ENCODE measurements at places on chromosomes 7 and 10.
A peak's percentile ranks its signal among the peaks of the same experiment; 100 is the strongest.

DNA sequence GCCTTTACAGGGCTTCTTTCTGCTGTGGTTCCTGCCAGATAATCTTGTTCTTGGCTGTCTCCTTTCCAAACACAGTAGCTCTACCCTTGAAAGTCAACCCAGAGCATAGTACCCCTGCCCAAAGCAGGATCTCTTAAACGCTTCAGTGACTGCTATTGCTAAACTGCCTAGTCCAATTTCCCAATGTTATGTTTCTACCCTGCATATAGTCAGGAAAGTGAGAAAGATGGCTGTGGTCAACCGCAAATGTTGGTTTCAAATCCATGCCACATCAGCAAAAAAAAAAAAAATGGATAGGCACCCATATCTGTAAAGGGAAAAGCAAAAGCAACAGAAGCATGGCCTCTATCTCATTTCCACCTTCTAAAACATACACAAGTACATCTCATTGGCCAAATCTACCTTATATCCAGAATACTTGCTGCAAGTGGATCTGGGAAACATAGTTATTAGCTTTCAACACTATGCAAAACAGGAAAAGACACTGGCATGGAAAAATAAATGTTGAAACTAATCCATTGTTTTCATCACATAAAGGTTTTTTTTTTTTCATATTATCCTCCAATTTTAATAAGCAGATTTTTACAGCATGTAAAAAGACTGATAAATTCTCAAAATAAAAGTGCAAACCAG lies 59.8 kb downstream of the DNAJC1 start:
- DNase-seq, result no peak

- DNase-seq, result no peak
These were observed 77.5 kb upstream of the SP8 start for GRCh38 chr7:20864221-20864620.

DNA sequence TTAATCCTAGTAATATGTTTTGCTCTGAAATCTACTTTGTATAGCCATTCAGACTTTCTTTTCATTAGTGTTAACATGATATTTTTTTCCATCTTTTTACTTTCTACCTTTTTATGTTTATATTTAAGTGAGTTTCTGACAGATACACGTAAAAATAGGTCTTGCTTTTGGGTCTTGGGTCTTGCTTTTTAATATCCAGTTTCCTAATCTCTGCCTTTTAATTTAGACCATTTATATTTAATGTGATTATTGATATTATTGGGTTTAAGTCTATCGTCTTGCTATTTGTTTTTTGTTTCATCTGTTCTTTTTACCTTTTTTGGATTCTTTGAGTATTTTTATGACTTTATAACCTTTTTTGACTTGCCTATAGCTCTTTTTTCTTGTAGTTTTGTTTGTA lies 7.9 kb downstream of the PHTF2 start:
- DNase-seq, result no peak

- DNase-seq, result no peak
These were observed 7.7 kb downstream of the HDAC9 start for GRCh38 chr7:18503126-18503866.

DNA sequence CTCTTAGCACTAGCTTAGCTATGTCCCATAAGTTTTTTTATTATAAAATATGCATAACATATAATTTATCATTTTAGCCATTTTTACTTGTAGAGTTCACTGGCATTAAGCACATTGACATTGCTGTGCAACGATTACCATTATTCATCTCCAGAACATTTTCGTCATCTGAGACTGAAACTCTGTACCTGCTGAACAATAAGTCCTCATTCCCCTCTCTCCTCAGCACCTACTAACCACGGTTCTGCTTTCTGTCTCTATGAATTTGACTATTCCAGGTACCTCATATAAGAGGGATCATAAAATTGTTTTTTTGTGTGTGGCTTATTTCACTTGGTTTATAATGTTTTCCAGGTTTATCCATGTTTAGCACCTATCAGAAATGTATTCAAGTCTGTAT lies 64.1 kb downstream of the SHOC2 start:
- DNase-seq, result no peak

DNA sequence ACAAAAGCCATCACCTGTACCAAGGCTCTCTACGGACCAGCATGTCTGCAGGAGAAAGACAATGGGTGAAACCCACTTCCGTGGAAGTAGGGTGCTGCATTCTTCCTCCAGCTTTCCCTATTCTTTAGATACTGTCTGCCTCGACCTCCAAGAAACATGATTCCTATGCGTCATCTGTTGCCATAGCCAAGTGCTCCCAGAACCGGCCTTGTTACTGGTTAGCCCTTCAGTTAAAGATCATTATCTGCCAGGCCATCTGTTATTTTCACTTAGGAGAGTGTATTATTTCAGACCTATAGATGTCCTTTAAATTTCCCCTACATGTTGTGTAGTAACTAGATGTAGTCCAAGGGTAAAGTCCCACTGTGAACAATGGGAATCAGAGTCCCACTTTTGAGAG lies 89.0 kb upstream of the KIAA1217 start:
- no peak for DNase-seq

DNA sequence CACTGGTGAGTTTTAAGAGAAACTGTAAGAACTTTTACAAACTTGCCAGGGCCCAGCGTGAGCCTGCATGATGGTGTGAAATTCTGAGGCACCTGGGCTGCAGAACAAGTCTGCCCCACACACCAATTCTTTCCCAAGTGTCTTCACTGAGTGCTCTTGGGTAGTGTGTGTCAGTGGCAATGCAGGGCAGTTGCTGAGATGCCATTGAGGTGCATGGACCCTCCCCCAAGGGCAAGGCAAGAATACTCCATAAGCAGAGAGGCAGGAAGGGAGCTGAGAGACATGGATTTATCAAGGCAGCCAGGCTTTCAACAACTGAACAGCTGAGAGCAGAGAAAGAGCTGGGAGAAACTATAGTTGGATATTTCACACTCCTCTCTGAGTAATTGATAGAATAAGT lies 801.2 kb downstream of the GRID1 start:
- DNase-seq, result no peak

GRCh38 chr7:46198701-46199100 lies 277.6 kb upstream of the IGFBP3 start:
- DNase-seq, result no peak

GRCh38 chr7:100079024-100079560 lies 2.4 kb downstream of the ZNF3 start:
- no peak for DNase-seq

DNA sequence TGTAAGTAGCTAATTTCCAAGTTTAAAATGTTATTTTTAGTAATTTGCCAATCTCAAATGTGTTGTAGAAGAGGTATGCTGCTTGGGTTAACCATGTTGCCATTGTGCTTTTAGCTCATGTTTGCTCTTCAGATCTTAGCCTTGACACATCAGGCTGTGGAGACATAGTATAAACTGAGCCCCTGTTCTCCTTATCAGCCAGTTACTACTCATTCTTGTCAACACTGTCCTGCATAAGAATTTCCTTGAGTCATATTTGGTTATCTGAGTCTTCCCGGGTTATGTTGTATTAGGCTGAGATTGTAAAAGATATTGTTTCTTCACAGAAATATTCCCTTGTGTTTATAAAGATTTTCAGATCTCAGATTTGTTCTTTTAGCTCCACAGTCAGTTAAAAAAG lies 4.1 kb downstream of the SSBP1 start:
- DNase-seq, result no peak

DNA sequence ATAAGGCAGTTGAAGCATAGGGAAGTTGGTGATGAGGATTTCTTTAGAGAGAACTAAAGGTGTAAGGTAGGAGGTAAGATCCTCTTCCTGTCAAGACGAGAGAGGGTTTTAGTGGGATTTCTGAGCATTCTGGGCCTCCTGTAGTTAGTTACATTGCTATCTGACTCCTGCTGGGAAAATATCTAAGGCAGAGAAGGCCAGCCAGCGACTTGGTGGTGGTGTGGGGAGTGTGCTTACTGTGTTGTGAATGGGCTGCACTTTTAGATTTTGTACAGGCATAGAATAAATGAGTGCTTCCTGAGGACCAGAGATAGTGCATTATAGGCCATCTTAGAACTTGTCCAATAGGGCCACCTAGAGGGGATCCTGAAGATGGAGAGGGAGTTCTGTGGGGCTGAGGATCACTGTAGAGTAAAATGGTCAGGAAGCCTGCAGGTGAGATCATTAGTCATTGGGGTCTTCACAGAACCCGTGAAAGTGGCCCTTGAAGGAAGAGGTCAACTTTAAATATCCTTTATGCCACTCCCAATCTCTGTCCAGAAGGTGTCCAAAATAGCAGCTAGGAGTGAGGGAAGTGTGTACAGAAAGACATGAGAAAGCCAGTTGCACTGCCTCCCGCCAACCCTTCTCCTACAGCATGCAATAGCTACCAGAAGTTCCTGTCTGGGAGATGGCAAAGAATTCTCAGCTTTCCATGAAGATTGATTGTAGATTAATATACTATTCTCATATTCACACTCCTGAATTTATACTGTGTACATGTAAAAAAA lies 266.6 kb downstream of the POLR1F start:
- DNase-seq, result peak; percentile 61

- DNase-seq, result no peak
These were observed 73.2 kb downstream of the GPR37 start for GRCh38 chr7:124692425-124692824.

DNA sequence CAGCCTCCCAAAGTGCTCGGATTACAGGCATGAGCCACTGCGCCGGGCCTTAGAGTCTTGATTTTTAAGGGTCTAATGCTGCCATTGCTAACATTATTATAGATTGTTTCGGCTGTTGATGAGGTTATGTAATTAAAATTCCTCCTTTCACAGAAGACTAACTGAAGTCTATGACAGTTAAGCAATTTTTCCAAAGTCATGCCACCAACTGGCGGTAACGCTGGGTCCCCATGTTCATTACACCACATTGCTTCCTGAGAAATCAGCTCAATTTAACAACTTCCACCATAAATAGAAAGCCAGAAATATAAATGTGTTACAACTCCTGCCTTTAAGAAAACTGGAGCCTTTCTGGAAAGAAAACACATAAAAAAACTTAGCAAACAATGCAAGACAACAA lies 3.5 kb downstream of the ERLIN1 start:
- no peak for DNase-seq

DNA sequence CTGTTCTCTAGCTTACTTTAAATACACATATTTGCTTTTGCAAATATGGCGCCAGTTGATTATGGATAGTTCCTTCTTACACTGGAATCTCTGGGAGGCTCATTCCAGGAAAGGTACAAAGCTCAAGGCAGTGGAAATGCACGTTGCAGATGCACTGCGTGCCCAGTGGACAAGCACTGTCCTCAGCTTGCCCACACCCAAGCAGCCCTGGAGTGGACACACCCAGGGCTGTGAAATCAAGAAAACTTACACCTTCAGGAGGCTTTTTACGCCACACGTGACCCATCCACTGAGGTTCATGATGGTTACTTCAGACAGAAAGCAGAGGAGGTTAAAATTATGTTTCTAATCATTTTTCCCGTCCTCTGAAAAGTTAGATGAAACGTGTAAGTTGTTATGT lies 248.5 kb downstream of the VTI1A start:
- DNase-seq, result no peak

GRCh38 chr7:117157241-117158209 lies 165.3 kb downstream of the WNT2 start:
- peak; percentile 14 for DNase-seq

- DNase-seq, result peak; percentile 75
These were observed 38.3 kb downstream of the LRRC72 start for GRCh38 chr7:16564909-16565426.

GRCh38 chr7:158811894-158812293 lies 17.4 kb downstream of the ESYT2 start:
- DNase-seq, result no peak

GRCh38 chr7:55438085-55438756 lies 73.1 kb downstream of the LANCL2 start:
- DNase-seq, result no peak

DNA sequence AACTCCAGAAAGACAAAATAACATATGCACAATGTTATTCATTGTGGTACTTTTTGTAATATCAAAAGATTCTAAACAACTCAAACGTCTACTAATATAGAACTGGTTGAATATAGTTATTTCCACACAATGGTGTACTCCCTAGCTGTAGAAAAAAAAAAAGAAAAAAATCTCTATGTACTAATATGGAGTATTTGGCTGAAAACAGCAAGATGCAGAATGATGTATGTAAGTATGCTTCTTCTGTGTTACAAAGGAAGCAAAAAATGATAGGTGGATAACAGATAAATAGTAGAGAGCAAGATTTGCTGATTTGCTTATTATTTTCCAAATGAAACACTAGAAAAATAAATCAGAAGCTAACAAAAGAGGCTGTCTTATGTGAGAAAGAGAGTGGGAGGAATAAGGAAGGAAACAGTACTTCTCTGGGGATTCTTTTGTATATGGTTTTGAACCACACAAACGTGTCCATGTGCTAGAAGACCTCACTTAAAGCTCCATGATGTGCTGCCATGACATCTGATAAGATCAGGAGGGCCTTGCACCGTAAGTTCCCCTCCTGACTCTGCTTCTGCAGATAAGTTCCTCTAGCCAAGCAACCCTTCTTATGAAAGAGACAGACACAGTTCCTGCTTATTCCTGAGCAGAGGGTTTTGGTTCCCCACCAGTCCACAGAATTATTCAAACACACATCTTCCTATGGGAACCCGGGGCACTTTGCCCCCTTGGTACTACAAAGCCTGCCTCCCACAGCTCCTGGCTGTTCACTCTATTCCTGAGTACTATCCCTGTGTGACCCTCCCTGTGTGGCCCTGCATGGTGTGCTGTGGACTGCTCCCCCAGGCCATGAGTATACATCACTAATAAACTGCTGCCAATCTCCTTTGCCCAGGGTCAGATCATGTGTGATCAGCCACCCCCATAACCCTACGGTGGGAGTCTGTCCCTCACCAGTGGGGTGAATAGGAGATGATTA lies 159.1 kb downstream of the CCDC71L start:
- DNase-seq, result no peak

DNA sequence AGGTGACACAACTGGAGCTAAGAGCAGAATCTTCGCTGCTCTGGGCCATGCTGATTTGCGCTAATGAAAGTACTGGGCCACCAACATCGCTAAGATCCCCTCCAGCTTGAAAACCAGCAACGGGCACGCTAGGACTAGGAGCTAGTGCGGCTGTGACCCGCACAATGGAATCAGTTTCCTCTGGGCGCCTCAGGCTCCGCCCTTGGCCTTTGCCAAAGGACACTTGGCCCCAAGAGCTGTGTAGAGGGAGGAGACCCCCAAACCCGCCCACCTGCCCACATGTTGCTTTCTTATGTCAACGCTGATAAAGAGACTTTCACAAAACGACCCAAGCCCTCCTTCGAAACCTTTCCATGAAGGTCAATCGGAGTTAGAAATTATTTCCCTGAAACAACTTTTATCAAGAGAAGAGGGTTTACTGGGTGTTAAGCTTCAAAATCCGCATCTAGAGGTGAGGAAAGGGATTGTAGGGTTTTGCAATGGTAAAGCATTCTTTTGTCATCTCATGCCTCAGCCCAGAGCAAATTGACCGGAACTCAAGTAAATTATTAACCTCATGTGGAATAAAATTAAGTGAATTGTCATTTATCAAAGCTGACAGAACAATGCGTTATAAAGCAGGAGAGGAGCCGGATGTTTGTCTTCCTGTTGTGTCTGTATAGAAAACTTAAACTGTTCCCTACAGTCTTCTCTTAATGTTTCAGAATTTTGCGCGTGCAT lies 9.4 kb downstream of the ABCB5 start:
- DNase-seq, result no peak

- DNase-seq, result peak; percentile 26
These were observed 494.0 kb upstream of the POT1 start for GRCh38 chr7:125423458-125424155.

- DNase-seq, result no peak
These were observed 6.1 kb upstream of the GPR85 start for GRCh38 chr7:113092762-113093161.
